Endothelial cell of umbilical vein (primary cell): ENCODE measurements at places on chromosomes 6 and 20. TPM values are rescaled to one million over a fixed set of nuclear protein-coding genes. Genes with fewer than 3 reads are reported as not detected.

Gene RAET1E
- not detected in 2 replicates for total RNA-seq

Gene MYLK4
- total RNA-seq: 0.32 and 0.62 TPM in 2 replicates

Gene NCOA5
- total RNA-seq: 34.2 and 39.5 TPM in 2 replicates

Gene ASF1A
- 38.4 TPM in 2 replicates for total RNA-seq

Gene SLC16A10
- total RNA-seq: not detected in 2 replicates

Gene SNX3
- 141 and 155 TPM in 2 replicates for total RNA-seq

Gene NOX3
- total RNA-seq: not detected in 2 replicates

Gene NT5E
- total RNA-seq: 48.2 and 115 TPM in 2 replicates

Gene SPATS1
- not detected in 2 replicates for total RNA-seq

DNA sequence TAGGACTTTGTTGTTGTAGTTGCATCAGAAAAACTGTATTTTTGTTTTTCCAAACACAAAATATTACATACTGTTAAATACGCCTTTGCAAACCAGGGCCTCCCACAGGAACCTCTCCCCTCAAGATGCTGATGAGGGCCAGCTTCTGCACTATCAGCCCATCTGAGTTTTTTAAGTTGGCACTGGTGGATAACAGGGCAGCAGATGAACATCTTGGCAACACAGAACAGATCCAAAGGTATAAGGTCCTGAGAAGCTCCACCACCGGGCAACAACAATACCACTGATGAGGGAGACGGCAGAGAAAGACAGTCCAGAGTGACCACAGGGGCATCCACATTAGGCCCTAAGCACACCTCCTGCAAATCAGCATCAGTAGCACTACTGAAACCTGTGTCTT, 177.7 kb downstream of the DLL1 start:
- DNase-seq: no peak
- no peaks in the 10 kb centered on the region for H3K36me3 ChIP-seq
- H3K27me3 ChIP-seq: no peaks in the 10 kb centered on the region

GRCh38 chr6:52612336-52613054, 35.6 kb upstream of the TRAM2 start:
- H3K27ac ChIP-seq: peak overlapping the region; percentile 84
- H3K36me3 ChIP-seq: no peaks in the 10 kb centered on the region
- H3K4me1 ChIP-seq: peaks cover 33% of the 10 kb centered on the region

GRCh38 chr6:30066082-30066481, 916 bp upstream of the PPP1R11 start:
- peaks cover 9% of the 10 kb centered on the region for H3K27me3 ChIP-seq
- peaks cover 22% of the 10 kb centered on the region for H3K4me1 ChIP-seq
- H3K27ac ChIP-seq: peak overlapping the region; percentile 91
- peak overlapping the region; percentile 5 for H3K4me3 ChIP-seq
- peak; percentile 4 for DNase-seq

- H3K36me3 ChIP-seq: no peaks in the 10 kb centered on the region
- no peaks in the 10 kb centered on the region for H3K27me3 ChIP-seq
- H3K27ac ChIP-seq: no peak overlapping the region
- no peaks in the 10 kb centered on the region for H3K4me1 ChIP-seq
- no peak for DNase-seq
- H3K4me3 ChIP-seq: no peak overlapping the region
Measured at GRCh38 chr20:25339608-25340007, 51.0 kb downstream of the ABHD12 start.

DNA sequence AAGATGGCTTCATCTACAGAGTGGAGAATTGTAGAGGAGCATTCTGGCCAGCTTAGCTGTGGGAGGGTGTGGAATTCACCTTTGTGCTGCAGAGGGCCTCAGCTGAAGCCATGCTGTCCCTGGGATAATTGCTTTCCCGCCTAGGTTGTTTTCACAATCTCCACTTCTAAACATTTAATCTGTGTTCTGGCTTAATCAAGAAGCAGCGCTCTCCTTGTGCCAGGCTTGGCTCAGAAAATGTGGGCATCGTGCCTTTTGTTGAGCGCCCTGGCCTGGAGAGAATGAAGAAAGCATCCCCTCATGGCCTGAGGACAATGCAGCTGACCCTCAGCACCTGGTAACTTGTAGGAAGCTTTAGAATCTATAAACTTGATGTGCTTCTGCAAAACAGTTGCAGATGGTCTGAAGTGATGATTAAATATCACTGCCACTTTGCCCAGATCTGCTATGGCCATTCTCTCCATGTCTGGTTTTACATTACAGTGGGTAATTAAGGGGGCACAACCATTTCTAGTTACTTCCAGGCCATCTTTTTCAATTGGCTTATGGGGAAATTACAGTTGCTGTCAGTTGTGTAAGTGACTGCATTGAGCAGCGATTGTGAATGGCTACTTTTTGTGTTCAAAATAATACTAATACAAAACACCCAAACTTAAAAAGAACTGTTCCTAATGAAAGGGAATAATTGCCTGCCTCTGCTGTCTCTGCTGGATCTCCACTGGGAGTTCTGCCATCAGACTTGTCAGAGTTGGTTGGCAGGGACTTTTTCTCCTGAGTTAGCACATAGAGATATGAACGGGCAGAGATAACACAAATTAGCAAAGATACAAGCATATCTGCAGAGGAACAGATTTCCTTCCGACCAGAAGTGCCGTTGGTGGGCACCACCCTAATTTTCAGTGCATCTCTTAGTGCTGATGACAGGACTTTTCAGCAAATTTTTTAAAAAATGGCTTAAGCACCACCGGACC, 18.4 kb downstream of the CTNNBL1 start:
- DNase-seq: peak; percentile 15
- H3K27ac ChIP-seq: no peak overlapping the region
- peaks cover 6% of the 10 kb centered on the region for H3K4me1 ChIP-seq
- no peaks in the 10 kb centered on the region for H3K36me3 ChIP-seq
- no peak overlapping the region for H3K4me3 ChIP-seq

GRCh38 chr6:155481215-155481614, 25.6 kb upstream of the NOX3 start:
- H3K36me3 ChIP-seq: no peaks in the 10 kb centered on the region
- H3K4me1 ChIP-seq: no peaks in the 10 kb centered on the region
- H3K27me3 ChIP-seq: no peaks in the 10 kb centered on the region
- no peak overlapping the region for H3K4me3 ChIP-seq
- DNase-seq: no peak
- H3K27ac ChIP-seq: no peak overlapping the region

DNA sequence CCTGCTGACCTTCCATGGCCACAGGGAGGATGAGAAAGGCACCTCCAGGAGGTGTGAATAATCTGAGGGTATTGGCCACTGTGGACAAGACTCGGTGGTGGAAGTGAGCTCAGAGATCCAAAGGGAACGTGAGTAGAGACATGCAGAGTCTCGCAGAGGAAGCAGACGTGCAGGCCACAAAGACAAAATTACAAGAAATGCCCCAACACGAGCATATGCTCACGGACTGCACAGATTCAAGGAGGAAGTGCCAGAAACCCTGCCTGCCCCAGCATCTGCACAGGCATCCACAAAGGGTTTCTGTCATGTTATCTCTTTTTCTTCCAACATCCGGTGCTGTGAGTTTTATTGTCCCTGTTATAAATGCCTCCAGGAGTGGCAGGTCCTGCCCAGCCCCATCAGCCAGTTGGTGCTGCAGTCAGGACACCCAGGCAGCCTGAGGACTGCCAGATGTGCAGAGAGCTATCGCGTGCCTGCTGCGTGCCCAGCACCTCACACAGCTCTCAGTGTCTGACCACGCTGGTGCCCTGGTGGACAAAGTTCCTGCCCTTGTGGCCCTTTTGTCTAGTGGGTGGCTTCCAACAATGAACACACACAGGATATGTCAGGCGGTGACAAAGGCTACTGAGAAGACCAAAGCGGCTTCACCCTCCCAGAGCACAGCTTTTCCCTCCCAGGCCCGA, 34.0 kb upstream of the FANCE start:
- no peak for DNase-seq
- no peaks in the 10 kb centered on the region for H3K27me3 ChIP-seq
- no peak overlapping the region for H3K27ac ChIP-seq
- peaks cover 13% of the 10 kb centered on the region for H3K4me1 ChIP-seq

GRCh38 chr20:53097371-53097770, 125.2 kb downstream of the TSHZ2 start:
- no peaks in the 10 kb centered on the region for H3K4me1 ChIP-seq
- DNase-seq: no peak
- H3K4me3 ChIP-seq: no peak overlapping the region
- H3K36me3 ChIP-seq: no peaks in the 10 kb centered on the region

DNA sequence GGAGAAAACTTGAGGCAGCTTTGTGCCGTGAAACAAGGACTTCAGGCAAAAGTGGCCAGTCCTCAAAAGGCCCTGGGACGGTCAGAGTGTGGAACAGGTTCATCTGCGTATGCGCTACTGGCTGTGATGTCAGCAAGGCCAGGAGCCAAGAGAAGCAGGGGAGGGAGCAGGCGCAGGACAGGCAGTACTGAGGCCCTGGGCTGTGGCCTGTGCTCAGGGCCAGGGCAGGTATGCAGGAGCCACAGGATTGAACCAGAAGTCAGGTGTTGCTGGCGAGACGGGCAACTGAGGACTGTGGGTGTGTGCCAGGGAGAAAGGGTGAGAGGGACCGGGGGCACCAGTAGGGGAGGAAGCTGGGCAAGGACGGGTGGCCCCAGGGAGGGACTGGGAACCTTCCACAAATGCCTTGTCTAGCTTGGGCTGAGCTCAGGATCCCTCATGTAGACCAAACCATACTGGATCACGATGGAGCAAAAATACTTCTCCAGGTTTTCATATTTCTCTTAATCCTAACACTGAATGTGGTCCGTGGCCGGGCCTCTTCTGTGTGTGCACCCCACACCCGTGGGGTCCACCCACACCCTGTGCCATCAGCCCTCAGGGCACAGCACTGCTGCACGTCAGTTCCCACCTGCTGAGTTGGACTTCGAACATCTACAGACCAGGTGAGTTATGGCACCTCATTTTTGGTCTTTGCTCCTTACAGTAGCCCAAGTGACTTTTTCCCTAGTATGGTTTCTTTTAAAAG, 46.9 kb downstream of the GINS1 start:
- DNase-seq: no peak
- H3K4me1 ChIP-seq: no peaks in the 10 kb centered on the region
- H3K27me3 ChIP-seq: no peaks in the 10 kb centered on the region
- peaks cover 16% of the 10 kb centered on the region for H3K36me3 ChIP-seq

GRCh38 chr20:8874437-8874836, 194.4 kb upstream of the PLCB4 start:
- DNase-seq: no peak
- H3K4me1 ChIP-seq: peaks cover 13% of the 10 kb centered on the region
- no peaks in the 10 kb centered on the region for H3K36me3 ChIP-seq

DNA sequence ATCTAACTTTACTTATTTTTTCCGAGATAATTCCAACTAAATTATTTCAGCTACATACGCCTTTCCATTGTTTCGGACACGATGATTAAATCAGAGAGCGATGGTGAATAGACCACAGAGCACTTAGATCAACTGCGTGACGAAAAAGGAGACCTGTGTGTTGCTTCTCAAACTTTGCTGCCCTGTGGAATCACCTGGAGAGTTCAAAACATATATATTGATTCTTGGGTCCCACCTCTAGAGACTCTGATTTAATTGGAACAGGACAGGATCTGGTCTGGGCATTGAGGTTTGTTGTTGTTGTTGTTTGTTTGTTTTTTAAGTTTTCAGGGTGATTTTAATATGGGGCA, 401 bp upstream of the TNFRSF21 start:
- DNase-seq: no peak
- peaks cover 18% of the 10 kb centered on the region for H3K4me1 ChIP-seq
- no peak overlapping the region for H3K4me3 ChIP-seq
- no peak overlapping the region for H3K27ac ChIP-seq

DNA sequence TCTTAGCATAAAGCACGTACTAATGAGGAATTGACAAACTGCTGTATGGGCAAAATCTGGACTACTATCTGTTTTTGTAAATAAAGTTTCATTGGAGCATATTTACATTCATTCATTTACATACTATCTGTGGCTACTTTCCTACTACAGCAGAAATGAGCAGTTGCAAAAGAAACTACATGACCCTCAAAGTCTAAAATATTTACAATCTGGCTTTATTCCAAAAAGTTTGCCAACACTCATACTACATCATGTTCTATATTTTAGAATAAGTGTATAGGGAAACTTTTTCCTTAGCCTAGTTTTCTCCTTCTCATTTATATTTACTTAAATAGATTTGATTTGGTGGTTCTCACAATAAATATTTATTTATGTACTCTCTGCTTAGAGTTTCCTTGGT, 208.2 kb downstream of the RIMS1 start:
- no peaks in the 10 kb centered on the region for H3K36me3 ChIP-seq
- H3K27me3 ChIP-seq: peaks cover 2% of the 10 kb centered on the region
- H3K4me1 ChIP-seq: no peaks in the 10 kb centered on the region
- DNase-seq: no peak
- no peak overlapping the region for H3K4me3 ChIP-seq

- H3K27me3 ChIP-seq: peaks cover 5% of the 10 kb centered on the region
- no peak overlapping the region for H3K27ac ChIP-seq
- no peak for DNase-seq
- H3K36me3 ChIP-seq: no peaks in the 10 kb centered on the region
- no peaks in the 10 kb centered on the region for H3K4me1 ChIP-seq
Measured at GRCh38 chr20:63451821-63452220, 20.6 kb downstream of the KCNQ2 start.
